ENCODE measurements at places on chromosomes 12 and 14. TPM values are rescaled to one million over a fixed set of nuclear protein-coding genes. Genes with fewer than 3 reads are reported as not detected.

TMEM30B gene
- total RNA-seq, result 15.9 TPM

ATXN2 gene
- total RNA-seq, result 12.9 TPM

KRT77 gene
- total RNA-seq, result not detected

CCDC91 gene
- total RNA-seq, result 18.0 TPM

GALNT8 gene
- total RNA-seq, result 1.8 TPM

PZP gene
- 0.05 TPM for total RNA-seq

GPRC5D gene
- total RNA-seq, result not detected

HOXC12 gene
- total RNA-seq, result not detected

SERPINA4 gene
- total RNA-seq, result 60.0 TPM

IGFBP6 gene
- 2.2 TPM for total RNA-seq

GARIN6 gene
- not detected for total RNA-seq

PLA2G1B gene
- total RNA-seq, result 5,234 TPM

DBX2 gene
- total RNA-seq, result not detected

CLEC2A gene
- total RNA-seq, result not detected

MAP1LC3B2 gene
- total RNA-seq, result not detected

CMA1 gene
- total RNA-seq, result 0.64 TPM

KIF21A gene
- total RNA-seq, result 11.0 TPM

RNASE3 gene
- total RNA-seq, result not detected

CRIP2 gene
- 22.5 TPM for total RNA-seq

PMEL gene
- total RNA-seq, result 2.0 TPM

NT5DC3 gene
- 4.6 TPM for total RNA-seq

ASCL1 gene
- 0.21 TPM for total RNA-seq

BCL11B gene
- 0.19 TPM for total RNA-seq

MYF5 gene
- total RNA-seq, result not detected
